Activated CD8-positive, alpha-beta memory T cell treated with anti-CD3 and anti-CD28 coated beads for 48 hours (primary cell): ENCODE measurements at places on chromosomes 13 and 19.

- DNase-seq = no peak
These were observed at the start of gene PPP1R12C for GRCh38 chr19:55116859-55117662. Gene PPP1R12C, minus strand, starts transcription at chr19:55117637. Its CDS starts 94 bp downstream, at chr19:55117543.

DNA sequence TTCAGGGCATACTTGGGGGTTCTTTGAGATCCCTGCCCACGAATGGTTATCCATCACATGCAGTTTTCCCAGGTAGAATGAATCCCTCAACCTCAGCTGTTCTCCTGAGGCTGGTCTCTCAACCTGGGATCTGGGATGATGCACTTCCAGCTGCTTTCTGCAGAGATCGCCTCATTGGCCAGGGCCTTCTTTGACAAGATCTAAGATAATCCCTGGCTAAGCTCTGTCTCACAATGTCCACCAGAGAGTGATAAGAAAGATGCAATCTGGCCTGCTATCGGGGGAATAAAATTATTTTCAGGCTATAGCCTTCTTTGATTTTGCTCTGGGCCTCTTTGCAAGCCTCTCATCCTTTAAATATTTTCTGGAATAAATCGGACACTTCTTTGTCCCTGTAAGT is 1021.1 kb downstream of the EFNB2 start:
- no peak for DNase-seq

DNA sequence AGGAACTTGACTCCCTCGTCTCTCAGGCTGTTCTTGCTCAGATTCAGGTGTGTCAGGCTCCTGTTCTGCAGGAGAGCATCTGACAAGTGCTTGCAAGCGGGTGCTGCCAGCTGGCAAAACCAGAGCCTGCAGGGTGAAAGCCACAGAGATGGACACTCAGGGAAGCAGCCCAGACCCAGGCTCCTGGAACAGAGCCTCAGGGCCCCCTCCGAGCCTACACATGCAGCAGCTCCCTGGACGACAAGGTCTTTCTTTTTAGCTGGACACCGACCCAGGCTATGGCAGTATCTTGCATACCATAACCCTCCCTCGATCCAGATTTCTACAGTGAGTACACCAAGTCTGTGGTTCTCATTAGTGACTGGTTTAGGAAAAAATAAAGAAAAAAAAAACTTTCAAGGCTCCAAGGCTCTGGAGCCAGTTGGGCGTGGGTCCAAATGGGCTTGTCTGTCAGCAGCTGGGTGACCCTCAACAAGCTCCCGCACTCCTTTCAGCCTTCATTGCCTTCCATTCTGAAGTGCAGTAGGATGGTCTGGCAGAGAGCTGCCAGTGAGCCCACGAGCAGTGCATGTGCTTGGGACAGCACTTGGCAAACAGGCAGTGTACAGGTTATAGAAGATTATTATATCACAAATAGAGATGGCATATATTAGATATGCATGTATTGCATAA is 29.9 kb downstream of the NLRP13 start:
- DNase-seq = no peak

- no peak for DNase-seq
These were observed 139.9 kb upstream of the PCDH9 start for GRCh38 chr13:67369895-67370660.

GRCh38 chr13:43191546-43191945 is 168.2 kb downstream of the DNAJC15 start:
- DNase-seq = no peak

DNA sequence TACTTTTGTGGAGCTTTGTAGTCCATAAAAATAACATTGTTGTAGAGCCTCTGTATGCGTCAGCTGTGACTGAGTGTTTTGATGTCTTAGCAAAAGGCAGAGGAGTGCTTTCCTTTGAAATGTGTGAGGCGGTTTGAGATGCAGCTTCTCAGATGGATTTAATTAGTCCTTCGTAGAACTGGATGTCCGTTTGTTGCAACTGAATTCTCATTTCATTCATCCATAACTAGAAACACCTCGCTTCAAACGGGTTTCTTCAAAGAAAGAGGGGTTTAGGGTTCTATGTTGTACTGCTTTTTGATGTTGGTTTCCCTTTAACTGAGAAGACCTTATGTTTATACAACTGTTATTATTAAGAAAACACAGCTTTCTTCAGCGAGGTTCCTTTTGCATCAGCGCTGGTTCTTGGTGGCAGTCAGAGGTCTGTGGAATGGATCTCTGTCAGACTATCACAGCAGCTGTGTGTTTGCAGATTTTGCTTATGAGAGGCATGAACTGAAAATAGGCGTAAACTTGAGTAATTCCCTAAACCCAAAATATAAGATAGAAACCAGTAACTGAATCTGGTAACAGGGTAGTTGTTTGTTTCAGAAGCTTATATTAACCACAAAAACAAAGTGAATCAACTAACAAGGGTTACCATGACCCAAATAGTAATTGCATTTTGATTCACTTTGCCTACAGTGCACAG is 194.4 kb downstream of the GGACT start:
- no peak for DNase-seq
